Colonic mucosa (tissue), 4 donors: ENCODE measurements at places on chromosomes 11 and 22.

DNA sequence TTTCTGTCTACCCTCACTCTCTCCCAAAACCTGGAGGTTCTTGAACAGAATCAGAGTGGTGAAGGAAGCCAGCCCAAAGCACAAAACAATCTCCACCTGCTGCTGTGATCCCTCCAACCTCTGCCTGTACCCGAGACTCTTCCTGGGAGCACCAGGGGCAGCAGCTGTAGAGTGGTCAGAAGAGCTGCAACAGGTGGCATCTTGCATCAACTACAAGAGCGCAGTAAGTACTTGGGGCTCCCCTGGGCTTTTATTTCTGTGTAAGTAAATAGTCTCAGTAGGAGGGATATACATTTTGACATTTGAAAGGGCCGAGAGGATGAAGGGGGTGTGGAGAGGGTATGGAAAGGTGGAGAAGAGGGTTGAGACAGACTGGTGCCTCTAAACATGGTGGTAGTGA, 8.3 kb upstream of the UBQLNL start:
- no peak overlapping the region for H3K27ac ChIP-seq
- no peak for DNase-seq
- no peaks in the 10 kb centered on the region for H3K36me3 ChIP-seq
- H3K4me1 ChIP-seq: no peaks in the 10 kb centered on the region
- no peak overlapping the region for H3K4me3 ChIP-seq

GRCh38 chr22:39178206-39179111, 26.0 kb upstream of the CBX7 start:
- no peak overlapping the region for H3K27ac ChIP-seq
- H3K4me1 ChIP-seq: no peaks in the 10 kb centered on the region
- no peak overlapping the region for H3K4me3 ChIP-seq
- no peaks in the 10 kb centered on the region for H3K36me3 ChIP-seq

GRCh38 chr22:46104881-46105493, 45.3 kb upstream of the PPARA start:
- DNase-seq: no peak
- H3K27ac ChIP-seq: peak overlapping the region; percentile 45
- peaks cover 6% of the 10 kb centered on the region for H3K36me3 ChIP-seq
- no peaks in the 10 kb centered on the region for H3K27me3 ChIP-seq

GRCh38 chr11:13286279-13286821, 8.8 kb downstream of the BMAL1 start:
- no peak for DNase-seq
- H3K27ac ChIP-seq: no peak overlapping the region
- no peaks in the 10 kb centered on the region for H3K4me1 ChIP-seq
- no peak overlapping the region for H3K4me3 ChIP-seq
- no peaks in the 10 kb centered on the region for H3K27me3 ChIP-seq

- H3K4me1 ChIP-seq: peaks cover 8% of the 10 kb centered on the region
- H3K27me3 ChIP-seq: no peaks in the 10 kb centered on the region
- H3K4me3 ChIP-seq: no peak overlapping the region
- no peak overlapping the region for H3K27ac ChIP-seq
Measured at GRCh38 chr11:4066910-4067309, 27.7 kb upstream of the RRM1 start.

- no peaks in the 10 kb centered on the region for H3K27me3 ChIP-seq
- no peak for DNase-seq
- H3K27ac ChIP-seq: no peak overlapping the region
- no peak overlapping the region for H3K4me3 ChIP-seq
Measured at GRCh38 chr11:19379465-19379864, 138.7 kb upstream of the E2F8 start.

DNA sequence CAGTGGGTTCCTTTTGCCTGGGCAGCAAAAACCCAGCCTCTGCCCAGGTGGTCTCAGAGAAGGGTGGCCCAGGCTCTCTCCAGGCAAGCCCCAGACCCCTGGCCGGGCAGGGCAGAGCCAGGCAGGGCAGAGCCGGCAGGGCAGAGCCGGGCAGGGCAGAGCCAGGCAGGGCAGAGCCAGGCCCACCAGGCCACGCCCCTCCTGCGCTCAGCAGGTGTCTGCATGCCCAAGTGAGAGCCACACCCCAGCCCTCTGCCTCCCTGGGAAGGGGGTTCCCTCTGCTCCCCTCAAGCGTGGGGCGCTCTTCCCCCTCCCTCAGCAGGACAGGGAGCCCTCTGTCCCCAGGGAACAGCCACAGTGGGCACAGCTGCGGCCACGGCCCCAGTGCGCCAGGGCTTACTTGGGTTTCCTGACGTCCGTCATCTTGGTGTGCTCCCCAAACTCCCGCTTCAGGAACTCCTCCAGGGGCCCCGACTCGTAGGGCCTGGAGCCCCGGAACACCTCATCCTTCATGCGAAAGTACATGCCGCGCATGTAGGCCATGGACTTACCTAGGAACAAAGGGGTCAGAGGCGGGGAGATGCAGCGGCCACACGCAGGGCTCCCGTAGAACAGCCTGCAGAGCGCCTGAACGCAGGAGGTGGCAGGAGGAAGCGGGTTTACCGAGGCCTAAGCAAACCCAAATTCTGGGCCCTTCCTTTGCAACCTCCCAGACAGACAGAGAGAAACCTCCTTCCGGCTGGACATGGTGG, 10.1 kb upstream of the BAIAP2L2 start:
- H3K36me3 ChIP-seq: no peaks in the 10 kb centered on the region
- peaks cover 7% of the 10 kb centered on the region for H3K4me1 ChIP-seq
- peak; percentile 52 for DNase-seq
